ENCODE measurements at places on chromosomes 11 and 22. TPM values are rescaled to one million over a fixed set of nuclear protein-coding genes. Genes with fewer than 3 reads are reported as not detected.

Gene CALCB
- polyA plus RNA-seq: 3.8 TPM

DNA sequence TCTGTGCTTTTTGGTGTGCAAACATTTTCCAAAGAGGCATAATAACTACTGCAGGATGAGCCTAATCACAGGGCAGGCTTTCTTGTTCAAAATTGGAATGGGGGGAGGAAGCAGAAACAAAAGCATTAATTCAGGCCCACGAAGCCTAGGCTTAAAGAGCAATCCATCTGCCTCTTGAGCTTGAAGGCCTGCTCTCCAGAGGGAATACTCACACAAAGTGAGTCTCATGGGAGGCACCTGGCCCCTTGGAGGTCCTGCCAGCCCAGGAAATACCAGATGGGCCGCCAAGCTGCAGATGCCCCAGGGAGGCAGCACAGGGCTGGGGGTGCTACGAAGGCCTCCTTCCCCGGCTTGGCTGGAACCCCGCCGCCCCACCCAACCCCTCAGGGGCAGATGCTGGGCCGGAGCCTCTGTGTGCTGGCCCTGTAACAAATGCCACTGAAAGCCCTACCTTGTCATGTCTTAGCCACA lies 39.3 kb upstream of the COMT start:
- no peak for DNase-seq

DNA sequence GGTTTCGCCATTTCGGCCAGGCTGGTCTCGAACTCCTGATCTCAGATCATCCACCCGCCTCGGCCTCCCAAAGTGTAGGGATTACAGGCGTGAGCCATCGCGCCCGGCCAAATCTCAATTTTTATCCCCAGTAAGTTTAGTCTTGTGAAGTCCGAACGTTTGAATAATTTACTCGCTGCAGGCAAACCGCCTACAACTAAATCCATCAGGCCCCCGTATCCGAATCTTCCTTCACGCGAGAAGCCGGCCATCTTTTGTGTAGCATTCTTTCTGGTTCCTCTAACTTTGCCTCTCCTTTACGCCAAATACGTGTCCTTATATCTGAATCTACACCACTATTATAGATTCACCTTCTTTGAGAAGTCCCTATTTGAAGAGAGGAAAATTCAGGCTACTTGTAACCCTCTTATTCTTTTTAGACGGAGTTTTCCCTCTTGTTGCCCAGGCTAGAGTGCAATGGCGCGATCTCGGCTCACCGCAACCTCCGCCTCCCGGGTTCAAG lies 581 bp upstream of the EIF3L start:
- DNase-seq: peak; percentile 36

- DNase-seq: no peak
These were observed 85.2 kb downstream of the RELT start for GRCh38 chr11:73461335-73461840.

GRCh38 chr11:47125083-47125482 lies 51.6 kb downstream of the ARFGAP2 start:
- no peak for DNase-seq

DNA sequence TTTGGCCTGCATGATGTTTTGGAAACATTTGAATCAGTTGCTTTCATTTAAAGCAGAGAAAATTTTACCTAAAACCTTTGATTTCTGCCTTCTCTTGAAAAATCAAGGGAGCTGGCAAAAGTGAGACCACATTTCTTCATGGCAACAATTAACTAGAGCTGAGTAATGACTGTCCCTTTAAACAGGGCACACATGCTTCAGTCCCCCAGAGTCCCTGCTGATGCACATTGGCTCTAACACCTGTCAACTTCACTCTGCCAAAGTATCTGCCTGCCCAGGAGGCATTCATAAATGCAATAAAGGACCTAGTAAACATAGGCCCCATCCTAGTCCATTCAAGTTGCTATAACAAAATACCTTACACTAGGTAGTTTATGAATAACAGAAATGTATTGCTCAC lies 87.1 kb upstream of the LDLRAD3 start:
- no peak for DNase-seq

Gene DGCR6
- polyA plus RNA-seq: 12.9 TPM

GRCh38 chr11:119091178-119091577 lies 6.5 kb downstream of the HMBS start:
- no peak for DNase-seq

GRCh38 chr22:30643055-30643875 lies 7.7 kb downstream of the SLC35E4 start:
- no peak for DNase-seq

DNA sequence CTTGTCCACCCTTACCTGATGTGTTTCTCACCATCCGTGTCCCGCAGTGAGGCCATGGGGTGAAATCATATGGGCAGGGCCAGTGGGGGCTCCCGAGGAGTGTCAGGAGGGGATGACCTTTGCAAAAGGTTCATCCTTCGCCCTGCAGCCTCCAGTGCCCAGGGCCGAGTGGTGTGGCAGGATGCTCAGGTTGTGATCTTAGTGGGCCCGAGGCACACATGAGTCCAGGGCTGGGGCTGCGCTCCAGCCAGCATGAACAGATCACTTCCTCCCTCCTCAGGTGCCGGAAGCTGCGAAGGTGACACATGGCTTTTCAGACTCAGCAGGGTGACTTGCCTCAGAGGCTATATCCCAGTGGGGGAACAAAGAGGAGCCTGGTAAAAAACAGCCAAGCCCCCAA lies 2.8 kb upstream of the FKBP2 start:
- DNase-seq: no peak

DNA sequence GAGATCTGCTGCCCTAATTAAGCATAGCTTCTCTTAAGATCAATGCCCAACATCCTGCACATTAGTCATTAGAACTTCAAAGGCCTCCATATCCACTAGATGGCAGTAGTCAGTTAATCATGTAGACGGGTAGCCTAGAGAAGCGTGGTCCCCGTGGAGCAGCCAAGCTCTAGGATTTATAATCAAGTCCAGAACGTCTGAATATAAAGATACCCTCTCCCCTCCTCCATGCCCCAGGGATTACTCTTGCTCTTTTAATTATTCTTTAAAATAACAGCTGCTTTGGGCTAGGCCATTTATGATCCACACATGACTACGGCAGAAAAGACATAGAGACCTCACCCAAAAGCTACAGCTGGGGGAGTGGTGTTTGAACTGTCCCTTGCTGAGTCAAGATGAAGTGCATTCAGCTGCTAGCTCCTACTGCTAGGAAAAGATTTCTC lies 327.6 kb upstream of the PLET1 start:
- peak; percentile 89 for DNase-seq

Gene CDC45
- 18.7 TPM for polyA plus RNA-seq

- DNase-seq: no peak
These were observed 444.3 kb upstream of the B3GAT1 start for GRCh38 chr11:134856056-134856971.

Gene MPEG1
- 8.3 TPM for polyA plus RNA-seq

Gene KCTD14
- 11.4 TPM for polyA plus RNA-seq

Gene LDHAL6A
- polyA plus RNA-seq: 1.5 TPM

Gene CARD10
- polyA plus RNA-seq: 29.4 TPM

Gene PRSS23
- polyA plus RNA-seq: 88.1 TPM

Gene CCDC89
- polyA plus RNA-seq: 3.1 TPM

Gene PIWIL4
- 3.7 TPM for polyA plus RNA-seq

Gene GNG3
- 2.5 TPM for polyA plus RNA-seq
